ENCODE measurements at places on chromosomes 12 and 14.
A peak's percentile ranks its signal among the peaks of the same experiment; 100 is the strongest.

DNA sequence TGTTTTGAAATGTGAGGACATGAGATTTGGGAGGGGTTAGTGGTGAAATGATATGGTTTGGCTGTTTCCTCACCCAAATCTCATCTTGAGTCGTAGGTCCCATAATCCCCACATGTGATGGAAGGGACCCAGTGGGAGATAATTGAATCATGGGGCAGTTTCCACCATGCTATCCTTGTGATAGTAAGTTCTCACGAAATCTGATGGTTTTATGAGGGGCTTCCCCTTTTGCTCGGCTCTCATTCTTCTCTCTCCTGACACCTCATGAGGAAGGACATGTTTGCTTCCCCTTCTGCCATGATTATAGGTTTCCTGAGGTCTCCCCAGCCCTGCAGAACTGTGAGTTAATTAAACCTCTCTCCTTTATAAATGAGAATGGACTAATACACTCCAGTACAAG is 18.0 kb downstream of the GALNT6 start:
- no peak for DNase-seq

DNA sequence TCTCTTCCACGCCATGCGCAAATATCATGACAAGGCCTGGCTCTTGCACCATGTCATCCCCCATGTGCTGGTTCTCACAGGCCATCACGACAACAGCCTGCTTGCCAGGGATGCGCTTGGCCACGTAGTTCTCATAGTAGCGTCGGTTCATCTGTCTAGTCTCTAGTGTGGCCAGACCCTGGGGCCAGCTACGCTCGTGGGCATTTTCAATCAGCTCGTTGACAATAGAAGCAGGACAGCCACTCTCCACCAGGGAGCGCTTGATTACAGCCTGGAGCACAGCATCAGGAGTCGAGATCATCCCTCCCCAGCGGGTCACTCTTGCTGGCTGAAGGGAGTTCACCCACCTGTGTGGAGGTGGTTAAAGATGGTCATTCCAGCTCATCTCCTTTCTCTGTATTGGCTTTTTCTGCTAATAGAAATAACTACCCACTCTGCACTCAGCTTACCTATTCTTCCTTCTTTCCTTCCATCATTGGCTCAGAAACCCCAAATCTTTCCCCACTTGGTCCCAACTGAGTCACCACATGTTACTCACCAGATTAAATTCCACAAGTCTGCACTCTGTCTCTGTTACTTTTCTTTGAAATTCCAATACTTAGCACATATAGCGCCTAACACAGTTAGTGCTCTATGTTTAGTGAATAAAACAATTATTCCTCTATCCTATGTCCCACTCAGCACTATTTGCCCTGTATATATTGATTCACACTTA is 15.1 kb downstream of the RNF41 start:
- peak; percentile 52 for DNase-seq

DNA sequence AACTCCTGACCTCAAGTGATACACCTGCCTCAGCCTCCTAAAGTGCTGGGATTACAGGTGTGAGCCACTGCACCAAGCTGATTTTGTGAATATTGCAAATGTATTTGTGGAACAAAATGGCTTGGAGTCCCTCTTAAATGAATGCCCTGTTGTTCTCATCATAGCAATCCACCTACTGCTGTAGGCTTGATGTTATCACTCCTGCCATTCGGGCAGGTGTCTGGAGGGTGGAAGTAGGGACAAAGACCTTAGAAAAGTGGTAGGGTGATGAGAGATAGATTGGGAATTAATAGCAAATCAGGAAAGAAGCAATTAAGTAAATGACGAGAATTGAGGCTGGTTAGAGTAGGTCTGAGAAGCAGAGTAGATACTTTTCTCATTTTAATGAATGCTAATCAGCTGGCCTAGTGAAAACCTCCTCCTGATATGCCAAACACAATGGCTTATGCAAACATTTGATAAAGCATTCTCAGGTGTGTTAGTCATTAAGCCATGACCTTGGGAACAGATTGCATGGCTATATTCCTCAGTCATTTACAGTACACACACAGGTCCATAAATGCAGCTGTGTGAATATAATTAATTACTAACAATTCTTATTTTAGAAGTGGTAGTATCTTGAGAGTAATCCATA is 60.5 kb upstream of the USP44 start:
- DNase-seq = no peak

DNA sequence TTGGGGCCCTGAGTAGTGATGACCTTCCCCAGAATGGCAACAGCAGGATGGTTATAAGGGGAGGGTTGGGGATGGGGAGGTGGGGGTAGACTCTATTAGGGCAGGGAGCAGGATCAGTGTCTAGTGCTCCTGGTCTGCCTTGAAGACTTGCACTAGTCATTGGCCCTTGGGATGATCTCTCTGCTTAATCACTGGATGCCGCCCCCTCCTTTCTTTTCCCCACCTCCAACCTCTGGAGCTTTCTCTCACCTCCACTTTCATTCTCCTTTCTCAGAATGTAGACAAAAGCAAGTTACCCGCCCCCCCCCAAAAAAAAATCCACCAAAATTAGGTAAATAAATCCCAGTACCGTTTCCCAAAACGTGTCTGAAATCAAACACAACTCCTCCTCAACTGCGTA is 2.8 kb upstream of the KCNK10 start:
- DNase-seq = no peak

DNA sequence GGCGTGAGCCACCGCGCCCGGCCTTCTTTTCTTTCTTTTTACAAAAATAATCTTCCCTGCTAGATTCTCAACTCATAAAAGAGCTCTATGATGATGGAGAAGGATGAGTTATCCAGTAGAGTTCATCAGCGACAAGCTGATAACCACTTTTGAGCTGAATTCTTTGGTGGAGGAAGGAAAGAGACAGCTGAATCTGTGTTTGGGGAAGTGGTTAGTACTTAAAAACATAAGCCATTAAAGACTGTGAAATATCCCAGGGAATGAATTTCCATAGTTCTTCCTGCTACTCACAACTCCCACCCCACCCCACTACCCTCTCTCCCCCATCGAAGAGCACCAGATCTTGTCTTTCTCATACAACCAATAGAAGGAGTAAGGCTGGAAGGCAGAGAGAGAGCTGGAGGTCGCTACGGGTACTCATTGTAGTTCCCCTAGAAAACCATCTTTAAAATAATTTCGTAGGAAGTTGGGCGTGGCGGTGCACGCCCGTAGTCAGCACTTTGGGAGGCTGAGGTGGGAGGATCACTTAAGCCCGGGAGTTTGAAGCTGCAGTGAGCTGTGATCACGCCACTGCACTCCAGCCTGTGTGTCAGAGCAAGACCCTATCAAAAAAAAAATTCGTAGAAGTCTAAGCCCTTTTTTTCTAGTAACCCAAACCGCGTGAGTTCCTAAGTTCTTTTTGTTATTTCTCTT is 647 bp upstream of the ESPL1 start:
- no peak for DNase-seq

DNA sequence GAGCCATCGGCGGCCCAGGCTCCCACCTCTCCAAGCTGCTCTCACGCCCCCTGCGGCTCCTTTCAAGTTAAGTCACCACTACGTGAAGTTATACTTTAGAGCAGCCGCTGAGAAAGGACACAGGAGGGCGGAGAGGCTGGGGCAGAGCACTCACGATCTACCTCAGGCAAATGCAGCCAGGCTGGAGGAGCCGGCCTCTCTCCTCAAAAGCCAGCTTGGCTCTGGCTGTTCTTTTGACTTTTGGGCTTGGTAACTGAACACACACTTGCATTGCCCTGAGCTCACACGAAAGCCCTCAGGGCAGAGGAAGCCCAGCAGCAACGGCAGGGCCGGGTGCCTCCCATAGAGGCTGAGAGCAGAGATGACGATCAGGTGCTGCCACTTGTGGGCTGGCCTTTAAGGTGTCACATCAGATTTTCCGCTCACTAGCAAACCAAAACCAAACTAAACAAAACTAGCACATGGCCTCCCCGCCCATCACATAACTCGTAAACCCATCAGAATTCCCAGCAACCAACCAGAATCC is 75.2 kb downstream of the PITPNM2 start:
- DNase-seq = peak; percentile 64

DNA sequence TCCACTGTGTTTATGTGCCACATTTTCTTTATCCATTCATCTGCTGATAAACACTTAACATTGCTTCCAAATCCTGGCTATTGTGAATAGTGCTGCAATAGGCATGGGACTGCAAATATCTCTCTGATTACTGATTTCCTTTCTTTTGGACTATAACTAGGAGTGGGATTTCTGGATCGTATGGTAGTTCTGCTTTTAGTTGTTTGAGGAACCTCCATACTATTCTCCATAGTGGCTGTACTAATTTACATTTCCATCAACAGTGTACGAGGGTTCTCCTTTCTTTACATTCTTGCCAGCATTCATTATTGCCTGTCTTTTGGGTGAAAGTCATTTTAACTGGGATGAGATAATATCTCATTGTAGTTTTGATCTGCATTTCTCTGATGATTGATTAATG is 47.6 kb downstream of the TAOK3 start:
- DNase-seq = no peak

DNA sequence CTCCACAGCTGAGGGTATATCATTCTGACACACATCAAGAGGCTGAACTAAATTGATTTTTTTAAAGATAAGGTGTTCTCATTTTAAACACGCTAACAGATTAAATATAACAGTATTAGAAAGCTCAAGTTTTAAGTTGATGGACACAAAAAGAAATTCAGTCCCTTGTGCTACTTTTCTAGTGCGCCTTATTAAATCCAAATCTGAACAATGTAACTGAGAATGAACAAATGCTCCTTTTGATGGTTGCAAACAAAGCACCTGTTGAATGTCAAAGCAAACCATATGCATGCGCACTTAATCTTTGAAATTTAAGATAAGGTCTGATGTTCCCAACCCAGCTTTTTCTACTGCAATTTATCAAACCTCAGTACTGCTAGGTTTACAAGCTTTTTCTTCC is 401.9 kb downstream of the PAWR start:
- DNase-seq = no peak

DNA sequence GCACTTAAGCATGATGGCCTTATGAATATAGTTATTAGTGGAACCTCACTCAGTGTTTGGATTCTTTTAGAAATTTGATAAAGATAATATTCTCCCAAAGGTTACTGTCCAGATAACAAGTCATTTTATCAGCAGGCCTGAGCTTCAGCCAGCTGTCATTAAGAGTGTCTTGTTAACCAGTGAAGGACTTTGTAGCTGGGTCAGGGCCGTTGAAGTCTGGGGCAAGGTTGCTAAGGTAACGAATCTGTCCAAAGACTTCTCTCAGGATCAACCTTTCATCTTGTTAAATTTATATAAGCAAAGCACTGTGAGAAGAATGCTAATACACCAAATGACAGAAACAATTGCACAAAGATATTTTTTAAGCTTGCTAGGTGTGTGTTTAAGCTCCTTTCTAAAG is 271.3 kb upstream of the TMPO start:
- no peak for DNase-seq

DNA sequence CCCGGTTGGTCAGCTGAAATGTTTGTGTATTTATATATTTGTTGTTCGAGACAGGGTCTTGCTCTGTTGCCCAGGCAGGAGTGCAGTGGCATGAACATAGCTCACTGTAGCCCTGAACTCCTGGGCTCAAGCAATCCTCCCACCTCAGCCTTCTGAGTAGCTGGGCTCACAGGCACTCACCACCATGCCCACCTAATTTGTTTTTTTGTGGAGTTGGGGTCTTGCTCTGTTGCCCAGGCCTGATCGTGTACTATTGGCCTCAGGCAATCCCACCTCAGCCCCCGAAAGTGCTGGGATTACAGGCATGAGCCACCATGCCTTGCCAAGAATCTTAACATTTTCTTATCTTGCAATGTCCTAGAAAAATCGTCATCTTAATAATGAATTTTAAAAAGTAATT is 3.3 kb downstream of the RAN start:
- no peak for DNase-seq

DNA sequence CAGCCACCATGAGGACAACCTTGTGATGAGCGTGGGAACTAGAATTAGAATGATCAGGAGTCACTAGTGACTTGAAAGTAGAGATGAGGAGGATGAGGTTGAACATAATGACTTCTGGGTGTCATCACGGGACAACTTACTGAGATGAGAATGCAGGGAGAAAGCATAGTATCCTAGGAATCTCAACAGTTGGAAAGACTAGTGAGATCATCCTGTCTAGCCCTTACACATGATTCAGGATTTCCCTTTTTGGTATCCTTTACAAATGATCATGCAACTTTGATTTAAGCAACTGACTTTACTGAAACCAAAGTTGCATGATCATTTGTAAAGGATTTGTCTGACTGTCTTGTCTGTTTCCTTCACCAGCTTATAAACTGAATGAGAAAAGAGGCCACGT is 51.8 kb upstream of the HIF1A start:
- DNase-seq = no peak

GRCh38 chr12:3925621-3926020 is 52.4 kb upstream of the PARP11 start:
- no peak for DNase-seq

GRCh38 chr12:29783773-29784666 is at the start of gene TMTC1:
Gene TMTC1 (minus strand): TSS chr12:29783942. CDS start chr12:29783751, 191 bp downstream.
- peak; percentile 82 for DNase-seq

- DNase-seq = no peak
Observed at GRCh38 chr12:106140223-106140986, 1.7 kb upstream of the NUAK1 start.

DNA sequence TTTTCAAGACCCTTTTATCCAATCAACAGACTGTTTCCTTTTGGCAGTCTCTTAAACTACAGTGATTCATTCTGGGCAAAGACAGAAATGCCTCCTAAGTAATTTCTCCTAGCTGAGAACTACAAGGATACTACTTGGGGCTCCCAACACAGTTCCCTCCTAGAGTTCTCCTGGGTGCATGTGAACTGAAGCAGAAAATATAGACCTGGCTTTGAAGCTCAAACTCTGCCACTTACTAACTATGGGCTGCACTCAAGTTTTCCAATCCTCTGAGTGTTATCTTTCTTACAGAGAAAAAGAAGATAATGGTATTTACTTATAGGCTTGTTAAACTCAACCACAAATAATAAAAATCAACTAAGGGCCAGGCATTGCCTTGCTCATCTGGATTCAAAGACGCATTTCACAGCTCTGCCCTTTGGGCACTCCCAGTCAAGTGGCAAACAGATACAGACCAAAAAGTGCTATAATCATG is 97.6 kb downstream of the EFCAB11 start:
- no peak for DNase-seq

GRCh38 chr12:42299392-42300308 is 26.2 kb downstream of the ZCRB1 start:
- DNase-seq = no peak
